Urinary bladder (tissue), 4 donors: ENCODE measurements at places on chromosomes 11 and 22. TPM values are rescaled to one million over a fixed set of nuclear protein-coding genes. Genes with fewer than 3 reads are reported as not detected.
A peak's percentile ranks its signal among the peaks of the same experiment; 100 is the strongest.

- DNase-seq: no peak
These were observed 357.4 kb downstream of the INSC start for GRCh38 chr11:15471895-15472799.

The DDX25 gene
- 0.19 TPM for polyA plus RNA-seq

The JAML gene
- polyA plus RNA-seq: 6.0 TPM

DNA sequence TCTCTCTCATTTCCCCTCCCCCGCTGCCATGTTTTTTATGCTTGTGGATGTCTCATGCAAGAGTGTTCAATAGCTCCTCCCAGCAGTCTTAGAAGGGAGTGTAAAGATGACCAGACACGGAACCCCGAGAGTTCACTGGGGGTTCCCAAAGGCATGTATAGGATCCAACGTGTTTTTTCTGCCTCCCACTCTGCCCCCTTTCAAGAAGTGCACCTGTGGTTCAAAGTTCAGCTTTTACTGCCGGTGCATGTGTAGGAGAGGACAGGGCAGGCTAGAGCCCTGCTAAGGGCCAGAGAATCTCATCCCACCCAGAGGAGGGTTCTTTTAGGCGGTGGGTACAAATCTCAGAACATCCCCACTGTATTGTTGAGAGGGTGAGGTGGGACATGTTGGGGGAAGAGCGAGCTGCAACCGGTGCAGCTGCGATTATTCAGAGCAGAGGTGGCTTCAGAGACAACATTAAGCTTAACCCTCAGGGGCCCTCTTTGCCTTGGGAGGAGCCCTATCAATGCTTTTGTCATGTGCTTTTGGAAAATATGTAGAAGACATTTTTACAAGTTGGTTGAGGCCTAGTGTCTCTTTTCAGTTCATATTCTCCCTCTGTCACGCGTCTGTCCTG is 14.5 kb downstream of the MIF start:
- peak; percentile 28 for DNase-seq

- no peak for DNase-seq
These were observed 148.1 kb upstream of the BLID start for GRCh38 chr11:122264121-122264520.

DNA sequence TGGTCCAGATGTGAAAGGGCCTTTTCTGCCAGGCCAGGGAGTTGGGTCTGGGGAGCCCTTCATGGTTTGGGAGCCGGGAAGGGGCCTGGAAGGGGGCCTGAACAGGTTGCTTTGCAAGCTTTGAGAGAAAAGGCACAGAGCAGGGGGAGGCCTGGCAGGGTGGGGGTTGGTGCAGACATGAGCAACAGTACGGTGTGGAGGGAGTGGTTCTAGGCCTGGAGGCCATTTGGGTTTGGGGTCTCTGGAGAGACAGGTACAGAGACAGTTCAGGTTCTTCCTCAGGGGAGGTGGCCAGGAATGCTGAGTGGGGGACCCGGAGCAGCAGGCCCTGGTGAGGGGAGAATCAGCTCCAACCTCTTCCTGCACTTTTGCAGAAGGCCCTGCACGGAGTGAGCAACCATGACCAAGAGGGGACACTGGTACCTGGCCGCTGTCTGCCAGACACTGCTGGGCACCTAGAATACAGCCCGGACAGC is 1.4 kb downstream of the KDELR3 start:
- no peak for DNase-seq

DNA sequence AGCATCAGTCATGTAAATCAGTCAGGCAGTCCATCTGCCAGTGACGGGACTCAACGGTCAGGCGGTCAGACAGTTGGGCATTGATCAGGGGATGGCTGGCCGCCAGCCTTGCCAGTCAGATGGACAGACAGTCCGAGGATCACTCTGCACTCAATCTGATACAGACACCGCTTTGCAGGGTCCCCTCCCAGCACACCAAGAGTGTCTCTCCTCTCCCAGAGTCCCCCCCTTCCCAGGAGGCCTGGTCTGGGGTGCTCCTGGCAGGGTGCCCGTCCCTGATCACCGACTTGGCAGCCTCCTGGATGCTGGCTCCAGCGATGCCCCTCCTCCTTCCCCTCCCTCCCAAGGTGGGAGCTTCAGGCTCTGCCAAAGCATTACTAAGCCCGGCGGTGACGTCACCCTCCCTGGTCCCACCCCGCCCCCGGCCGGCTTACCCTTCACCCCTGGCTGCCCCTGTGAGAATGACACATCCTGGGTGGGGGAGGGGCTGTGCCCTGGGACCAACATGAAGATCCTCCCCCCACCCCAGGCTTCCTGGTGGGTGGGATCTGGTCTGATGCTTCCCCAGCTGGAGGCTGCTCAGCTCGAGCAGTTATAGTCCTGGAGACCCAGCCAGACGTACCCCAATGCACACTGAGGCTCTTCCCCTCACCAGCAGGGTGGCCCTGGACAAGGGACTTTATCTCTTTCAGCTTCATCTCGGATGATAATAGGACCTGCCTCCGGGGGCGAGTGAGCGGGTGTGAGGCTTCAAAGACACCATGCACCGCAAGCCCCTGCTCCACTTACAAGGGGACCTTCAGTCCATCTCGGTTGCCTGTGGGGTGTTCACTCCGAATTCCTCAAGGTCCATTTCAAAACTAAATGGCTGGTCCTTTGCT is 69.2 kb downstream of the CD82 start:
- DNase-seq: peak; percentile 70

DNA sequence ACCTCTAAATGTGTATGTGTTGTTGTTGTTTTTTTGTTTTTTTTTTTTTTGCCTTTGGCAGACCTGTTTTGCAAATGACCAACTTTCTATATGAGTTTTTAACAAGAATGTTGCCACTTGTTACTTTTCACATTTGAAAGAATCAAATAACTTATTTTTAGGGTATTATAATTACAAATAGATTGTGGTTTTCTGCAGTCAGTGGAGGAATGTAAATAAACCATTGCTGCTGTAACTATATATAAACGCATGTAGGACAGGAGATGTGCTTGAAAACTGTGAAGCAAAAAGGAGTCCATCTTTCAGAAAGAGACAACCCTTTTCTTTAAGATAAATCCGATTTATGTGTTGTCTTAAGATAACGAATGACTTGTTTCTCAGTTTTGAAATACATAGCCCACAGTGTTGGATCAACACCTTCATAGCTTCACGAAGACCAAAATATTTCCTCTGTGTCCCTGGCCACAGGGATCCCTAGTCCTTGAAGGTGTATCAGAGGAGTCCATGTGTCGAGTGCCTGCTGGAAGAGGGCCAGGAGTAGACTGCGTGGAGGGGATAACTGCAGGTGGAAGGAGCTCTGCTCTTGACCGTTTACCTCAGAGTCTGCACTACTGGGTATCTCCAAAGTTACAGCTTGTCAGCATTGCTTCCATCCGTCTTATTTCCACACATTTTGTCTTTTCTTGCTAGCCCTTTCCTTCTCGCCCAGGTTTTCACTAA is 24.7 kb downstream of the TNRC6B start:
- DNase-seq: no peak

The MPEG1 gene
- polyA plus RNA-seq: 12.8 TPM

GRCh38 chr11:47606731-47607130 is 12.5 kb upstream of the C1QTNF4 start:
- no peak for DNase-seq

DNA sequence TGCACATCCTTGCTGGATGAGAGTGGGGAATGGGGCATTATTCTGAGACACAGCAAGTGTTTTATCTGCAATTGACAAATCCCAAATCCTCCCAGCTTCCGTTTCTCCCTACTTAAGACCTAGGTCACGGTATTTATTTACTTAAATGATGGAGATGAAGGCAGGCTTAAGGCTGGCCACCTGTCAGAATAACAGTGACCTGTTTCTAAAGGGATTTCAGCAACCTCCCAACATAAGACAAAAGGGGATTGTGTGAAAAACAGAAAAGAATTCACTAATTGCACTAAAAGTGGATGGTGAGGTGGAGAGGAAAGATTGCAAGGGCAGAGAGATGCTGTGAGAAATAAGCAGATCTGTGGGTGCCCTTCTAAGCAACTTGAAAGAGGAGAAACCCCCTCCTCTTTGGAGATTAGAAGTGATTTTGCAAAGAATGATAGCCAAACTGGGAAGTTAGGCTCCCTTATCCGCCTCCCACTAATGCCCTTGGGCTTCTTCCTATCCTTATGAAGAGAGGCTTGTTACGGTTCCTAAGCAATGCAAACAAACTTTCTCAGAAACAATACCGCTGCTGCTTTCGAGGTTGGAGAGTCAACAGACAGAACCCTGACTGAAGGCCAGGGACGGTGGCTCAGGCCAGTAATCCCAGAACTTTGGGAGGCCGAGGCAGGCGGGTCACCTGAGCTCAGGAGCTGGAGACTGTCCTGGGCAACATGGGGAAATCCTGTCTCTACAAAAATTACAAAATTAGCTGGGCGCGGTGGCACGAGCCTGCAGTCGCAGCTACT is 84.3 kb downstream of the ARL14EP start:
- no peak for DNase-seq

The NFAM1 gene
- 1.2 TPM for polyA plus RNA-seq

DNA sequence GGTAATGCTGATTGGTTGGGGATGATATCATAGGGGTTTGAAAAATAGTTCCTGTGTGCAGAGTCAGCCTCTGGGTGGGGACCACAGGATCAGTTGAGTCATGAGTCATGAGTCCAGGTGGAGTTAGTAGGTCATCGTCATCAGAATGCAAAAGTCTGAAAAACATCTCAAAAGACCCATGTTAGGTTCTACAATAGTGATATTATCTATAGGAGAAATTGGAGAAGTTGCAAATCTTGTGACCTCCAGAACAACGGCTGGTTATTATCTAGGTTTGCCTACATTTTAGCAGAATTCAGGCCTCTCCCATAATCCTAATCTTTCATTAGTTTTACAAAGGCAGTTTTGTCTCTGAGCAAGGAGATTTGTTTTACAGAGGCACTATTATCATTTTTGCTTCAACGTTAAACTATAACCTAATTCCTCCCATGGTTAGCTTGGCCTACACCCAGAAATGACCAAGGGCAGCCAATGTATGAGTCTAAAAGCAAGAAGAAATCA is 38.9 kb downstream of the MS4A2 start:
- DNase-seq: no peak

GRCh38 chr11:111870113-111870512 is 1.3 kb downstream of the ALG9 start:
- DNase-seq: no peak

DNA sequence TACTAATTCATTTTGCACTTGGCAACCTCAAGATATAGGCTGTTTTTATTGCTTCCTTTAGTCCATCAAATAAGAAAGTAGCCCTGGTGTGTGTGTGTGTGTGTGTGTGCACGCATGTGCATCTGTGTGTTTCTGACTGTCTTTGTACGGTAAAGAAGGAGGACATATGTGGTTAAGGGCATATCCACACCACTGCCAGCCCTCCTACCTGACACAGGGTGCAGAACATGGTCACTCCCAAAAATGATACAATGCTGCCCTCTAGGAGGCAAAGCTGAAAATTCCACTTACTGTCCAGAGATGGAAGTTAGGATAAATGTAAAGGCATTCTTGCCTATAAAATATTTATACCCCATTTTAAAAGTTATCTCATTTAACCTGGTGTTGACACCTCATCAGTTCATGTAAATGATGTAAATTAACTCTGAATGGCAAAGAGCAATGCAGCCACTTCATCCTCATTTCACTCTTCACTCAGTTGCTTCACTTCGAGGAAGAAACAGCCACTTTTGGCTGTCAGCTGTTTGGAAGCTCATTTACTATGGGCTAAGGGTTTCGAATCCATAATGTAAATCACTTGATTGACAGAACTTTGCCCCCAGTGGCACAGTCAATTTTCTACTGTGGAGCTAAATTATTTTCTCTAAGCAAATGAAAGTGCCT is 83.1 kb upstream of the MTNR1B start:
- peak; percentile 59 for DNase-seq

The HPS5 gene
- 8.4 TPM for polyA plus RNA-seq

DNA sequence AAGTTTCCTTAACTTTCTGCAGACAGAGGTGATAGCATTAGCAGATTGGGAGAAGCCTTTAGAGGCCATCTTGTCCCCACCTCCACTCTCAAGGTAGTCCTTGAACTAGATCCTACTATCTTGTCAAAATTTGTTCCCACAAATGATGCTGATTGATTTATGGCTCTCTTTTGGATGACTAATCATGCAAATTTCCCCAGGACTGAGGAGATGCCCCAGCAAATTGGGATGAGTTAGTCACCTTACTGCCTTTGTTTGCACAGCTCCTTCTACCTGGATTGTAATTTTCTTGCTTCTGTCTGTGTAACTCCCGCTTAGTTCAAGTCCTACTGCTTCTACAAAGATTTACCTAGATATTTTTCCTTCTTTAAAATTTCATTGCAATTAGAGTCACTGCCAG is 391.4 kb upstream of the CADM1 start:
- no peak for DNase-seq

GRCh38 chr11:94043241-94043640 is 22.1 kb downstream of the HEPHL1 start:
- no peak for DNase-seq

- no peak for DNase-seq
These were observed 25.2 kb downstream of the GTF2H1 start for GRCh38 chr11:18347471-18348125.

The PCNX3 gene
- polyA plus RNA-seq: 25.3 TPM

GRCh38 chr11:34411111-34411510 is 27.6 kb upstream of the CAT start:
- DNase-seq: no peak

The DRG1 gene
- polyA plus RNA-seq: 44.1 TPM

DNA sequence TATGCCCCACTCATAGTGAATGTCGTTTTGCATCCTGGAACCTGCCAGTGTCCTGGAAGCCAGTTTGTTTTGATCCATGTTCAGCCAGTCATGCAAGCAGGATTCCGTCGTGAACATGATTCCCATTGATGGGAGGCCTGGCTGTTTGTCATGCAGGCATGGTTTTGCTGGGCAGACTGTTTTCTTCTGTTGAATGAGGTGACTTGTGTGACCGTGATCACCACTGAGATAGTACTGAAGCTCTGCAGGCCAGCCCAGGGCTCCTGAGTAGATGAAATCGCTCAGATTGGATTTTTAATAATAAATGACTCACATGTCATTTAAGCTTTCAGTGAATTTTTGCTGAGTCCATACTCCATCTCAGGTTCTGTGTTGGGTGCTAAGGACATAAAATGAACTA is 117.8 kb downstream of the PDE2A start:
- no peak for DNase-seq

The SLC5A1 gene
- not detected for polyA plus RNA-seq

DNA sequence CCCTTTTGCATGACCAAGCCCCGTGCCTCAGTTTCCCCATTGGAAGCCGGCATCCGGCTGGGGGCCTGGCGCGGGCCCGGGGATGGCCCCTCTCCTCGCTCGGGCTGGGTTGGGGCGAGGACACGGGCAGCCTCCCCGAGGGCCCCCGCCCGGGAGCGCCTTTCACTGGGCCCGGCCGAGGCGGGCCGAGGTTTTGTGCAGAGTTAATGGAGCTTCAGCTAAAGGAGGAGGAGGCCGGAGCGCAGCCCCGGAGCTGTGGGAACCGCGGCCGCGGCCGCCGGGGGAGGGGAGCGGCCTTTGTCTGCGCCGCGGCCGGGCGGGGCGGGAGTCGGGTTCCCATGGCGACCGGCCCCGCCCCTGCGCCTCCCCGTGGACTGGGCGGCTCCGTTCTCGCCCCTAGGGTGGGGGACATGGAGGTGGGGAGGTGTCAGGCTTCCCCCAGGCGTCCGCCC is 1.4 kb upstream of the MAPK11 start:
- DNase-seq: no peak

The PRRG4 gene
- 2.1 TPM for polyA plus RNA-seq
